ENCODE measurements at places on chromosomes 1 and 21.

GRCh38 chr1:119715542-119715941 is 3.8 kb downstream of the PHGDH start:
- no peak for DNase-seq

- DNase-seq = no peak
Measured at GRCh38 chr1:226806988-226807387, 63.4 kb upstream of the PSEN2 start.

GRCh38 chr1:81512252-81513003 is 288.3 kb upstream of the ADGRL2 start:
- DNase-seq = no peak

DNA sequence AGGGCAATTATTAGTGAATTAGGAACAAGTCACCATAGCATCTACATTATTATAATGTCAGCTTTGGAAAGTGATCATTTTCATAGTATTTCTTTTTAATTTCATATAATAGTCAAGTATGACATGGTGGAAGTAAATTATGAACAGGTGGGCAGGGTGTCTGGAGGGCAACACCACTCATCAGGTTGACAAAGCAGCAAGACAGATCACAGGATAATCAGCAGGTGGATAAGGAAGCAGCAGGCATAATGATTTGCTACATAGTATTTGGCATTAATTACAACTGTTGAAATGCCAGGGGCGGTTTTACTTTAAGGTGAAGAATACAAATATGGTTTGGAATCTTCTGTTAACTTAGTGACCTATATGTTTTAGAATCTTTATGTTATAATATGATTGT is 1342.2 kb downstream of the PLA2G4A start:
- no peak for DNase-seq

GRCh38 chr21:14259747-14260146 is 43.8 kb downstream of the RBM11 start:
- DNase-seq = peak; percentile 30

GRCh38 chr1:209761011-209761635 is 5.3 kb downstream of the TRAF3IP3 start:
- no peak for DNase-seq

DNA sequence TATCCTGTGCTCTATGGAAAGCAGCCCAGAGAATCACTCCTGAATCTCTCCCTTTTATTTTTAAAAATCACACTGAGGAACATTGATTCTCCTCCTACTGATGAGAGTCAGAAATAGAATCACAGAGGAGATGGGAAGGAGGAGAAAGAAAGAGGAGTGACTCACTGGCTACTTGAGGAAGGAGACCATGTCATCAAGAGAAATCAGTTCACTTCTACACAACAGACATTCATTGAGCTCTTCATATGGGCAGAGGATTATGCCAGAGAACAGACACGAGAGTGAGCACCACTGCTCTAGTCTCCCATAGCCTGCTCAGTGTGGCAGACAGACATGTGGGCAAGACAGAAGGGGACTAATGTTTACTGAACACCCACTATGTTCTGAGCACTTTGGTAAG is 44.2 kb downstream of the RAB3B start:
- DNase-seq = no peak

GRCh38 chr21:45537746-45538291 is 4.4 kb downstream of the SLC19A1 start:
- no peak for DNase-seq

GRCh38 chr1:71885171-71885570 is 397.2 kb downstream of the NEGR1 start:
- no peak for DNase-seq

GRCh38 chr1:97837161-97837560 is 83.7 kb downstream of the DPYD start:
- DNase-seq = no peak

- no peak for DNase-seq
Measured at GRCh38 chr1:229570891-229571516, 12.5 kb upstream of the ABCB10 start.

GRCh38 chr1:184027826-184028695 is 9.5 kb downstream of the COLGALT2 start:
- no peak for DNase-seq

DNA sequence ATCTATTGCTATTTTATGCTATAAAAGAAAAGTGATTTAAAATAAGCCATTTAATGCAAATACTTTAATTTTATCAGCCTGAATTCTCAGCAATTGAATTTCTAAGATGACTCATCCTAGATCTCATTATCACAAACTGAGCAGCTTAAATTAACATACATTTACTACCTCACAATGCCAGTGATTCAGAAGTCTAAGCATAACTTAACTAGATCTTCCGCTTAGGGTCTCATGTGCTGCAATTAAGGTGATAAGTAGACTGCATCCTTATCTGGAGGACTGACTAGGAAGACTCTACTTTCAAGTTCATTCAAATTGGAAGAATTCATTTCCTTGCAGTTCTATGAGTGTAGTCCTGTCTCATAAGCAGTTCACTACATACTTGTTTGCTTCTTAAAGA is 286.6 kb downstream of the COL11A1 start:
- no peak for DNase-seq

GRCh38 chr1:204728045-204728444 is 42.5 kb upstream of the LRRN2 start:
- no peak for DNase-seq

GRCh38 chr1:113353580-113353979 is 36.7 kb upstream of the MAGI3 start:
- DNase-seq = no peak

DNA sequence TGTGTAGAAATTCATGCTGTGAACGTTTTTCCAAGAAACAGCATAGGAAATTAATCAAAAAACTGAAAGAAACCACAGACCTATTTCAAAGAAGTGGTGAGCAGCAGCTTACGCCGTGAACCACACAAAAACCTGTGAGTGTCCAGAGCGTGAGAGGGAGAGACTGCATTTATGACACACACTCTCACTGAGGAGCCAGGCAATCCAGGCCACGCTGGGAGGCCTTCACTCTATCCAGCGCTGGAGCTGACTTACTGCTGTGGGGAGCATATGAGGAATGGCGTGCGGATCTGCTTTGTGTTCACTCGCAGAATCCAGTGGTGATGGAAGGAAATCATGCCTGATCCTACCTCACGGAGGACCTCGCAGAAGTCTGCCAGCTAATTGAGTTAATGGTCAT is 12.7 kb downstream of the ADAMTS1 start:
- no peak for DNase-seq

DNA sequence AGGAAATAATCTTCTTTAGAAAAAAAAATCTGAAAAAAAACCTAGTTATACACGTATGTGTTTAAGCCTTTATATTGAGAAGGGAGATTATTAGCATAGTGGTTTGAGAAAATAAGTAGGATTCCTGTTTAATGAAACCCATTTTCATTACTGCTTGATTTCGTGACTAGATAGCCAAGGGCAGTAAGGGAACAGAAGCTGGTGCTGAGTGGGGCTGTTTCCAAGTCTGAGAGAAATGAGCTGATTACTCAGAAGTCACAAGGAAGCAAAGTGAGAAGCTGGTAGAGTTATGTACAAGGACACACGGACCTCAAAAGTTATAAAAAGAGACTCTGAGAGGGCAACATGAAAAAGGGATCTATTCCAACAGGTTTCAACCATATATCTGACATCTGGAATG is 256.5 kb downstream of the TTLL7 start:
- no peak for DNase-seq

GRCh38 chr1:112460615-112461014 is 48.1 kb upstream of the WNT2B start:
- DNase-seq = no peak

GRCh38 chr1:174191349-174191862 is 32.1 kb downstream of the RABGAP1L start:
- DNase-seq = no peak
